GM23338 (cell line): ENCODE measurements at places on chromosomes 12 and 14.

DNA sequence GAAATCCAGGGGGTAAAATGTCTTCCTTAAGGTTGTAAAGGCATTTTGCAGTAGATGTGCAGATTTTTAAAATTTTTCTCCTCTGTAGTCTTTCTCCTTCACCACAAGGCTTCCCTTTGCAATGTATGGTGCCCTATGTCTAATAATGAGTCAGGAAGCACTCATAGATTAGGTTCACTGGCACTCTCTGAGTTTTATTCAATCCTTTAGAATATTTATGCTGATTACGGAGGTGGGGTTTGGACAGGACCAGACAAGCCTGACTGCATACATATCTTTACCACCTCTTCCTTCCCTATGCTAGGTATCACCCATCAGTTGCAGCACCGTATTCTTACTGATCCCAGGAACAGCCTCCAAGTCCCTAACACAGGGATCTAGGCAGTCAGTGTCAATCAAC is 99.5 kb downstream of the NEDD1 start:
- DNase-seq = no peak
- H3K36me3 ChIP-seq = no peaks in the 10 kb centered on the region
- H3K4me1 ChIP-seq = peaks cover 12% of the 10 kb centered on the region; the same call in 1 of the 2 replicates
- no peak overlapping the region for H3K27ac ChIP-seq
- no peaks in the 10 kb centered on the region for H3K27me3 ChIP-seq
- H3K4me3 ChIP-seq = no peak overlapping the region

DNA sequence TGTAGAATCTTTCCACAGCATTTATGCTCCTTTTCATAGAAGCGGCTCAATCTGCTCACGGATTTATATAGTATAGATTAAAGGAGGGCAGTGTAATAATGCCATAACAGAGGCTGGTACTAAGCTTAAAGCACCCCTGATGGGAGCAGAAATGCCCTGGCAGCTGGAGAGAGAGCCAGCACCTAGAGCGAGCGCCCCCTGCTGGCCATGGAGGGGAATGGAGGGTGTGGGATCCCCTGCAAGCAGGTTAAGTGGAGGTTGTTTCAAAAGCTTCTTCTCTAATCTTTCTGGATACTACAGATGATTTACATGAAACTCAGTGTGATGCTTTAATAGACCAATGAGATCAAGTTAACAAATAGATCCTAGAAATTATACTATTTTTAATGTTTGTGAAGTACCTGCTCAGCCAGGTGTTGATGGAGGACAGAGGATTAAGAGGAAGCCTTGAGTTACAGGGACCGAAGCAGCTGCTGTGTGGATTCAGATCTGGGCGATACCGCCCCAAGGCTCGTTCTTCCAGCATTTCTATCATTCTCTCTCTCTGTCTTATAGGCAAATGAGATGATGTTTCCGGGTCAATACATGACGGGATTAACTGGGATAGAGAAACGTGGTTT is 1519.3 kb upstream of the TMEM132C start:
- peak; percentile 40 for DNase-seq
- no peaks in the 10 kb centered on the region for H3K27me3 ChIP-seq
- 0 out of 2 replicates have a peak, but pooled peaks cover 3% of the 10 kb centered on the region for H3K36me3 ChIP-seq

- no peaks in the 10 kb centered on the region for H3K36me3 ChIP-seq
- peak; percentile 75 for DNase-seq
- H3K27ac ChIP-seq = no peak overlapping the region
- H3K27me3 ChIP-seq = no peaks in the 10 kb centered on the region
Observed at GRCh38 chr12:100348657-100349454, 8.0 kb upstream of the SLC17A8 start.

DNA sequence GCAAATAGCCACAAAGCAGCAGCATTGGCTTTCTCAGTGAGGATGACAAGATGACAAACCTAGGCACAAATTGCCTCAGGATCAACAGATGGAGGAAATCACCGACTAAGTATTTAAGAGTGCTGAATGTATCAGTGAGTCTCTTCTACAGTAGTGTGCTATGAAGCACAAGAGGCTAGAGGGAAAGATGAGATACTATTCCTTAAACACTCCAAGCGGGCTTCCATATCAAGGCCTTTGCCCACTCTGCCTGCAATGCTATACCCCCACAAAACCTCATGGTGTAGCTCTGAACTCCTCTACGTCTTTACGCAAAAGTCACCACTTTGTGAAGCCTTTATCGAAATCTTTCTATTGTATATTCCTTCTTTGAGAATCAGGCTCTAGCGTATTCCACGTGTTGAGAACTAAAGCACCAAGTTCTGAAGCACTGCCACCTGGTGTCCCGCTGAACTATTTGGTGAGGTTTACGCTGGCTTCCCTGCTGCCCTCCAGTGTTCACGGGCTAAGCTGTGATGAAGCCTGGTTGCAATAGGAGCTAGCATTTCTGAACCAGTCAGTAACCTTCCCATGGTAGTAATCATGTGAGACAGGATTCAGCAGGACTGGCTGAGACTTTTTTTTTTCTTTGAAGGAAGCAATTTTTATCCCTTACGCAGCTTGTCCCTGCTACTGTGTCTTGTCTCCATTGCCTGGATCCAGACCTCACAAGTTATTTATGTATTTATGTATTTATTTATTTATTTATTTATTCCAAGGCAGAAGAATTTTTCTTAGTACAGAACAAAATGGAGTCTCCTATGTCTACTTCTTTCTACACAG is 426.5 kb upstream of the OR4E1 start:
- peaks cover 7% of the 10 kb centered on the region; the same call in 1 of the 2 replicates for H3K27me3 ChIP-seq
- H3K4me1 ChIP-seq = no peaks in the 10 kb centered on the region
- no peaks in the 10 kb centered on the region for H3K36me3 ChIP-seq

DNA sequence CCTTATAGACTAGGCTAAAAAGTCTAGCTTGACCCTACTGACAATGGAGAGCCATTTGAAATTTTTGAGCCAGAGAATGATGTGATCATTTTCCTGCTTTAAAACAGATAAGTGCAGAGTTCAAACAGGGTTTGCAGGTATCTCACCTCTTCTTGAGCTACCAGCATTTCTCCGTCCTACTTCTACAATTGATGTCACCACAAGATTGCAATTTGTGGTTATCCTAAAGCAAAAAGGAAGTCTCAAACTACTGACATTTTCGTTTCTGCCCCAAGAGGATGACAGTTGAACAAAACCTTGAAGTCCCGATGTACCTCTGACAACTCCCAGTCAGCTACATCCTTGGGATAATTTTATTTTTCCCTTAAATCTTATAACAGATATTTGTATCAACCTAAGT is 86.7 kb downstream of the PTGER2 start:
- H3K27me3 ChIP-seq = no peaks in the 10 kb centered on the region
- no peak for DNase-seq
- peaks cover 7% of the 10 kb centered on the region; the same call in 1 of the 2 replicates for H3K4me1 ChIP-seq
- H3K4me3 ChIP-seq = no peak overlapping the region
- H3K36me3 ChIP-seq = no peaks in the 10 kb centered on the region; the same call in 1 of the 2 replicates

GRCh38 chr14:69635981-69636639 is 24.7 kb downstream of the SUSD6 start:
- peaks cover 1% of the 10 kb centered on the region; the same call in 1 of the 2 replicates for H3K36me3 ChIP-seq
- DNase-seq = no peak
- peaks cover 49% of the 10 kb centered on the region for H3K4me1 ChIP-seq
- H3K27me3 ChIP-seq = no peaks in the 10 kb centered on the region
- no peak overlapping the region for H3K4me3 ChIP-seq

GRCh38 chr12:12985817-12986408 is 14.2 kb downstream of the HEBP1 start:
- no peak overlapping the region for H3K4me3 ChIP-seq
- DNase-seq = peak; percentile 91
- H3K4me1 ChIP-seq = peaks cover 8% of the 10 kb centered on the region
- H3K36me3 ChIP-seq = peaks cover 18% of the 10 kb centered on the region; the same call in 1 of the 2 replicates

DNA sequence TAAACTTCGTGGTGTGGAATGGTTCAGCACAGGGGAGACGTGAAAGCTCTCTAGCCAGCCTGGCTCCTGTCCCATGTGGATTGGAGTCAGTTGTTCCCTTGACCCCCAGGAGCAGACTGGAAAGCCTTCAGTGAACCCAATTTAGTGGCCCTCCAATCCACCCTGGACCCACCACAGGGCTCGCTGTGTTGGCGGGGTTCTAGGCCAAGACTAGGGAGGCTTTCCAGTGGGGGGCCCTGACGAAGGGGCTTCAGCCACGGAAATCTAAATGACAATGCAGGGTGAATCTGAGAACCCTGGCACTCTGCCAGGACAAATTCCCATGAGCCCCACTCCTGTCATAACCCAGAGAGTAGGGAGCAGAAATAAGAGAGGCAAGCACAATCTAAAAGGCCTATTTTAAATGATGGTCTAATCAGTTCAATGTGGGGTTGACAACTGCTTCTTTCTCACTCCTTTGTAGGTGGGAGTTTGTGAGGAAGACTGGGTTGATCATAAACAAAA is 110.8 kb downstream of the SLC35F4 start:
- no peak overlapping the region for H3K4me3 ChIP-seq
- no peaks in the 10 kb centered on the region for H3K27me3 ChIP-seq
- DNase-seq = peak; percentile 17
- H3K36me3 ChIP-seq = no peaks in the 10 kb centered on the region
- no peak overlapping the region for H3K27ac ChIP-seq

GRCh38 chr12:132389026-132389425 is 59.6 kb upstream of the GALNT9 start:
- no peaks in the 10 kb centered on the region for H3K36me3 ChIP-seq
- no peak overlapping the region for H3K27ac ChIP-seq
- H3K27me3 ChIP-seq = peaks cover 18% of the 10 kb centered on the region
- no peak for DNase-seq

- DNase-seq = peak; percentile 48
- no peaks in the 10 kb centered on the region for H3K27me3 ChIP-seq
- H3K4me1 ChIP-seq = peaks cover 23% of the 10 kb centered on the region
- H3K4me3 ChIP-seq = no peak overlapping the region
- no peaks in the 10 kb centered on the region for H3K36me3 ChIP-seq
- peak overlapping the region; percentile 88; the same call in 1 of the 2 replicates for H3K27ac ChIP-seq
Observed at GRCh38 chr14:22849212-22849819, 12.9 kb downstream of the MMP14 start.

GRCh38 chr12:29160230-29160629 is 11.2 kb downstream of the FAR2 start:
- no peak for DNase-seq
- no peaks in the 10 kb centered on the region for H3K36me3 ChIP-seq
- H3K4me1 ChIP-seq = peaks cover 6% of the 10 kb centered on the region; the same call in 1 of the 2 replicates
- no peaks in the 10 kb centered on the region for H3K27me3 ChIP-seq
- no peak overlapping the region for H3K4me3 ChIP-seq

DNA sequence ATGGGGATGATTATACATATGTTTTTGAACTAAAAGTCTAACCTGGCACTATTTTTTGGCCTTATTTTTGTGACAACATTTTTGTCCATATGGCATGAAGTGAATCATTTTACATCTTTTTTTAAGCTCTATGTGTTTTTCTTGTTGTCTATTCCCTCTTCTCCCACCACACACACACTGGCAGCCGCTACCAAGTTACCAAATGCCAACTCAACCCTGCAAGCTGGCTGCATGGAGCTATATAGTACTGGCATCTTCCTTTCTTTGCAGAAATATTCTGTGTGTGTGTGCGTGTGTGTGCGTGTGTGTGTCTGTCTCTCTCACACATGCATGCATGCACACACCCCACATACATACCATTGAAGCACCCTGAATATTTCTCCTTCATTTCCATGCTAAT is 278.9 kb upstream of the SOX5 start:
- H3K4me1 ChIP-seq = peaks cover 24% of the 10 kb centered on the region
- DNase-seq = no peak
- H3K27ac ChIP-seq = no peak overlapping the region
- H3K4me3 ChIP-seq = no peak overlapping the region
- no peaks in the 10 kb centered on the region for H3K27me3 ChIP-seq
- no peaks in the 10 kb centered on the region for H3K36me3 ChIP-seq

GRCh38 chr12:71155225-71155624 is 2.6 kb downstream of the TSPAN8 start:
- no peaks in the 10 kb centered on the region for H3K36me3 ChIP-seq
- H3K4me1 ChIP-seq = peaks cover 8% of the 10 kb centered on the region; the same call in 1 of the 2 replicates
- DNase-seq = no peak
- H3K27ac ChIP-seq = no peak overlapping the region

- DNase-seq = peak; percentile 4
- H3K27ac ChIP-seq = no peak overlapping the region
- no peak overlapping the region for H3K4me3 ChIP-seq
- no peaks in the 10 kb centered on the region for H3K27me3 ChIP-seq
- peaks cover 9% of the 10 kb centered on the region; the same call in 1 of the 2 replicates for H3K4me1 ChIP-seq
Observed at GRCh38 chr14:85811340-85811739, 281.4 kb downstream of the FLRT2 start.

DNA sequence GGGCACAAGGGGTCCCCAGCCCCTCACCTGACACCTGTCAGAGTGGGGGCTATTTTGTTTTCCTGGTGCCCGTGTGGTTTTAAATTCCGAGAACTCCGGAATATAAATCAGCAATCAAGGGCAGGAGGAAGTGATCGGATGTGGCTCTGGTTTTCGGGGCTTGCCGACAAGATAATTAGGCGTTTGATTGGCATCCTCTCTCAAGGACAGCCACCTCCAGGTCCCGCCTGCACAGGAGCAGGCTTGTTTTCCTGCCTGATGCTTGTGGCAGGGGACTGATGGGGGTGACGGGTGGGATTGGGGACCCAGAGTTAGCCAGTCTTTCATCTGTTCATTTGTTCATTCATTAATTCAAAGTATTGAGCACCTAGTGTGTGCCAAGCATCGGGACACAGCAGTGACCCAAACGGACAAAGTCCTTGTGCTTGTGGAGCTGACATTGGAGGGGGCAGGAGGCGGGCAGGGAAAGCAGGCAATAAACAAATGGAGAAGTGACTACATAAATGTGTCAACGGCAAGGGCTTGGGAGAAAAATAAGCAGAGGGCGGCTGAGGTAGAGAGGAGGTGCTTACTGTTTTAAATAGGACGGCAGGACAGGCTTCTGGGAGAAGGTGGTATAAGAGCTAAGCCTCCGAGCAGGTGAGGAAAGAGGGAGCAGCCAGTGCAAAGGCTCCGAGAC is 166.5 kb downstream of the PHETA1 start:
- no peak for DNase-seq
- no peaks in the 10 kb centered on the region for H3K4me1 ChIP-seq
- H3K36me3 ChIP-seq = no peaks in the 10 kb centered on the region
- H3K27me3 ChIP-seq = no peaks in the 10 kb centered on the region

DNA sequence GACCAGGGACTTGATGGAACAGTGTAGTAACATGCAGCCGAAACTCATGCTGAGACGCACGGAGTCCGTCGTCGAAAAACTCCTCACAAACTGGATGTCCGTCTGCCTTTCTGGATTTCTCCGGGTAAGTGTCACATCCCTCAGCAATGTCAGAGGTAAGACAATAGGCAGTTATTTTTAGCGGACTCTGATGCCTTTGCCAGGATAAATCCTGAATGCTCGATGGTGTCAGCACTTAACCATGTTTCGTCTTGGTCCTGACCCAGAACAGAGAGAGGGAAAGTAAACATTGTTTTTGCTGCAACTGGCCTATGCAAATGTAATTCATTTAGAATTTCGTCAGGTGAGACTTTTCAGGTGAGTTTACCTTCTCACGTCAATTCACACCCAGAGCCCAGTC is 112.3 kb downstream of the PLXNC1 start:
- peak overlapping the region; percentile 84 for H3K27ac ChIP-seq
- H3K4me1 ChIP-seq = peaks cover 47% of the 10 kb centered on the region
- DNase-seq = no peak
- H3K36me3 ChIP-seq = no peaks in the 10 kb centered on the region; the same call in 1 of the 2 replicates

GRCh38 chr14:55505846-55506245 is 65.4 kb upstream of the TBPL2 start:
- H3K4me3 ChIP-seq = no peak overlapping the region
- no peaks in the 10 kb centered on the region for H3K36me3 ChIP-seq
- no peak overlapping the region for H3K27ac ChIP-seq
- no peaks in the 10 kb centered on the region for H3K27me3 ChIP-seq
- H3K4me1 ChIP-seq = no peaks in the 10 kb centered on the region
